Activated CD4-positive, alpha-beta T cell treated with anti-CD3 and anti-CD28 coated beads, Interleukin-2, amount 50 U/mL, for 4 hours (primary cell): ENCODE measurements at places on chromosomes 1 and 21.
A peak's percentile ranks its signal among the peaks of the same experiment; 100 is the strongest.

DNA sequence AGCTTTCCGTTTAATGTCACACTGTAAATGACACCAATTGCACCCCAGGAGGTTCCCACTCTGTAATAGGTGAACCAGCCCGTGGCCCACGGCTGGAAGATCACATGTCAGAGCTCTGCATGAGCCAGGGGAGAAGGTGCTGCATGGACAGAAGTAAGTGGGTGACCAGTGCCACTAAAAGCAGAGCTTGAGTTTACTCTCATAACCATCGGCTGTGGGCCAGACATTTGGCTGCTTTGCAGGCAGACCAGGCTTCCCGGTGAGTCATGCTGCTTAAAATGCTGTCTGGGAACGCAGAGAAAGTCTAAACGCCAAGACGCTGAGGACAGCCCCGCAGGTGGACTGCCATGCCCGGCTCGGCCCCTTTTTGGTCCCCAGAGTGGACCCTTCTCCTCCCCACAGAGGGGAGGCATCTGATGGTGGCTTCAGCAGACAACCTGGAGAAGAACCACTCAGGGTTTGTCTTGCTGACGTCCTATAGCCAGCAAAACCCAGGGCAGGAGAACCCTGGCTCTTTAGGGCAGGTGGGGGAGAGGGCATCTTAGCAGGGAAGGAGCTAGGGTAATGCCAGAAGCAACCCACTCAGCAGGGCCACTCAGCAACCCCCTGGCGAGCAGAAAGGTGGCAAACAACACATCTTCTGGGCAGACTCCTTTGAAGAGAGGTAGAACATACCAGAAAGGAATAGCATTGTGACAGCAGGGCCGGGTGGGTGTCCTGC, 7.3 kb downstream of the KIAA2013 start:
- DNase-seq = no peak

DNA sequence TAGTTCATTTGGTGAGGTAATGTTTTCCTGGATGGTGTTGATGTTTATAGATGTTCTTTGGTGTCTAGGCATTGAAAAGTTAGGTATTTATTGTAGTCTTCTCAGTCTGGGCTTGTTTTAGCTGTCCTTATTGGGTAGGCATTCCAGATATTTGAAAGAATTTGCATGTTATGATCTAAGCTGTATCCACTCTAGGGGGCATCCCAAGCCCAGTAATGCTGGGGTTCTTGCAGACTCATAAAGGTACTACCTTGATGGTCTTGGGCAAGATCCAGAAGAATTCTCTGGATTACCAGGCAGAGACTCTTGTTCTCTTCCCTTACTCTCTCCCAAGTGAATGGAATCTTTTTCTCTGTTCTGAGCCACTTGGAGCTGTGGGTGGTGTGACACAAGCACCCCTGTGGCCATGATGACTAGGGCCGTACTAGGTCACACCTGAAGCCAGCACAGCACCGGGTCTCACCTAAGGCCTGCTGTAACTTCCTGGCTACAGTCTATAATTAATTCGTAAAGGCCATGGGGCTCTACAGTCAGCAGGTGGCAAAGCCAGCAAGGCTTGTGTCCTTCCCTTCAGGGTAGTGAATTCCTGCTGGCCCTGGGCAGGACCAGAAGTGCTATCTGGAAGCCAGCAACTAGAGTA, 74.8 kb upstream of the PDE4B start:
- DNase-seq = no peak

DNA sequence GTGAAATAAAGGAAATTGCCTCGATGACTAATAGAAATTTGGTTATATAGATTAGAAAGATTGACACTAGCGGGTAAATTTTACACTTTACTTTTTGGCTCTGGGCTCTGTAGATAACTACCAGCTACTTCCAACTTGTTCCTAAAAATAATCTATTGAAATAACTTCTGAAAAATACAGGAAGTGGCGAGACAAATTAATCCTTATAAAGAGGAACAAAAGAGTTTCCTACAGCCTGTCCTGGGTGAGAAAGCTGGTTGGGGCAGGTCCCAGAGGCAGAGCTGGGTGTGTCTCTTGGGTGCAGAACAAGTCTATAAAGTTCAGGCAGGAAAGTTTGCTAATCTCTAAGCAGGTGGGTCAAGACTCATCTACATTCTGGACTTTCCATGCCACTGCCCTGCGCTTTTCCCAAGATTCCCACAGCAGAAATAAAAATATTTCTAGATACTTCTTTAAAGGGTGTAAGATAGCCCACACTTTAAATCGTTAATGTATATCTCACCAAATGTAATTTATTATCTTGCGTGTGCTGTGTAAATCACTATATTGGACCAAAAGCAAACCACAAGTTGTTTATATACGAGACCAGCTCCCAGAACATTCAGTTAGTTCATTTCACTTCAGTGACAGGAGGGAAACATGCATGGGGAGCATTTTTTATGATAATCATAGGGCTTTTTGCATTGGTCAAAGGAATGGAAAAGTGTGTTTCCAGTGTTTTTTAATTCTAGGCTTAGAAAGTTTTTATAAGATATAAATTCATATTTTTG, 70.1 kb upstream of the NRIP1 start:
- DNase-seq = no peak

DNA sequence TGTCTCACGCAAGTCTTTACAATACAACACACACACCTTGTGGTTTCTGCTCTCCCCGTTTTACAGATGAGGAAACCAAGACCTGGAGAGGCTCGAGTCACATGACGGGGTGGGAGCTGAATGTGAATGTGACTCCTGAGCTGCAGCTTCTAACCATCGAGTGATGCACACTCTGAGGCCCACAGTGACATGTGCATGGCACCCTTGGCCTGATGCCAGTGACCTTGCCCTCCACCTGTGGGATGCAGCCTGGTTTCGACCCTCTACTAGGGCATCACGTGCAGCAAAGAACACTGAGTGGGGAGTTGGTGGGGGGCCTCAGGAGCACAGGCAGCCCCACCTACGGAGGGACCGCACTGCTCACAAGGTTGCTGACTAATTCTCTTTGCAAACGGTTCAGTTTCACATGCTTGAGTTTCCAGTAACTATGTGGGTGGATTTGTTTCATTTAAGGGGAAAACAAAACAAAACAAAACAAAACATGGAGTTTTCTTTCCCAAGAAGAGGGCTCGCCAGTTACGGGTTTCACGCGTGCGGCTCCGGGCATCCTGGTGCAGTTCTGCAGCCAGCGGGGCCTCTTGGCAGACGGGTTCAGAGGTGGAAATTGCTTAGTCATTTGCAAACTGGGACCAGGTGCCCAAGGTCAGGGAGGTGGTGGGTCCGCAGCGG, 22.9 kb downstream of the SPSB1 start:
- DNase-seq = peak; percentile 10

- no peak for DNase-seq
Observed at GRCh38 chr1:88609051-88609450, 75.0 kb upstream of the PKN2 start.

DNA sequence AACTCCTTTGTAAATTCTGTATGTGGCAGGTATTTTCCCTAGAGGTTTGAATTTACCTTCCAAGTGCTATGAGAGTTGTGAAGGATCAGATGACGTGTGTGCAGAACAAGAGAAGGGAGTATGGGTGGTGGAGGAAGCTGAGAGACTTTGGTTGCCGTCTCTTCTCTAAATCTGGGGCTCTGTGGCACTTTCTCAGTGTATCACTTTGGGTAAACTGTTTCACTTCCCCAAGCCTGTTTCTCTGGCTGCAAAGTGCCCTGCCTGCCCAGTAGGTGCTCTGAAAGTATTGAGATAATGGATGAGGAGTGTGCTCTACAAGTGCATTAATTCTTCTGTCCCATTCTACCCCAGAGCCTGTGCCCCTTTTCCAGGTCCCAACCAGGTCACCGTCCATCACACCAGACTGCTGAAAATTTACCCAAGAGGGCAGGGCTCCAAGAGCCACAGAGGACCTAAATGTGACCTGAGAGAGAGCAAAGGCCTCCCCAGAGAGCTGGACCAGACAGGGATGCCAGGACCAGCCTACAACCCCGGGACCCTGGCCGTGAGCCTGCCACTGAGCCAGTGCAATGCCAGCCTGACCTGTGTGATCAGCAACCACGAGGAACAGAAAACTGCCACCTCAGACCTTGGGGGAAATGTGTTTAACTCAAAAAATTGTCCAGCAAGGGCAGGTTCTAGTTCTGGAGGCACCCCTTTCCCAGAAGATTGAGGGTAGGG, 131.6 kb upstream of the ETV3 start:
- DNase-seq = no peak

GRCh38 chr1:156897078-156897825, 3.7 kb downstream of the PEAR1 start:
- no peak for DNase-seq

DNA sequence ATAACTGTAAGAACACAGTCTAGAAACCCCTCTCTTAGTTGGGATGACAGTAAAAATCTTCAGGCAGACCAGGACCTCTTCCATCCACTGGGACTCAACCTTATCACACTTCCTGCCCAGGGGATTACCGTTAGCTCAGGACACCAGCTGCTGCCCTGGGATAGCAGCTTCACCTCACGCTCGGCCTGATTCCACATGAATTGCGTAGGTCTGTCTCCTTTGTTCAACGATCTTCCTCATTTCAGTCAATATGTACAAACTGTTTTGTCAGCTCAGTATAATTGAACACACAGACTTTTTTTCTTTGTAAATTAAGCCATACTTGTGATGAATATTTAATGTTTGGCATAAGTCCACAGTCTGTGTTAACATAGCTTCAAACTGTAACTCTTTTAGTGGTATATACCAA, 290.4 kb downstream of the GRIK1 start:
- no peak for DNase-seq

- no peak for DNase-seq
Observed at GRCh38 chr1:181206513-181206912, 118.0 kb downstream of the IER5 start.

DNA sequence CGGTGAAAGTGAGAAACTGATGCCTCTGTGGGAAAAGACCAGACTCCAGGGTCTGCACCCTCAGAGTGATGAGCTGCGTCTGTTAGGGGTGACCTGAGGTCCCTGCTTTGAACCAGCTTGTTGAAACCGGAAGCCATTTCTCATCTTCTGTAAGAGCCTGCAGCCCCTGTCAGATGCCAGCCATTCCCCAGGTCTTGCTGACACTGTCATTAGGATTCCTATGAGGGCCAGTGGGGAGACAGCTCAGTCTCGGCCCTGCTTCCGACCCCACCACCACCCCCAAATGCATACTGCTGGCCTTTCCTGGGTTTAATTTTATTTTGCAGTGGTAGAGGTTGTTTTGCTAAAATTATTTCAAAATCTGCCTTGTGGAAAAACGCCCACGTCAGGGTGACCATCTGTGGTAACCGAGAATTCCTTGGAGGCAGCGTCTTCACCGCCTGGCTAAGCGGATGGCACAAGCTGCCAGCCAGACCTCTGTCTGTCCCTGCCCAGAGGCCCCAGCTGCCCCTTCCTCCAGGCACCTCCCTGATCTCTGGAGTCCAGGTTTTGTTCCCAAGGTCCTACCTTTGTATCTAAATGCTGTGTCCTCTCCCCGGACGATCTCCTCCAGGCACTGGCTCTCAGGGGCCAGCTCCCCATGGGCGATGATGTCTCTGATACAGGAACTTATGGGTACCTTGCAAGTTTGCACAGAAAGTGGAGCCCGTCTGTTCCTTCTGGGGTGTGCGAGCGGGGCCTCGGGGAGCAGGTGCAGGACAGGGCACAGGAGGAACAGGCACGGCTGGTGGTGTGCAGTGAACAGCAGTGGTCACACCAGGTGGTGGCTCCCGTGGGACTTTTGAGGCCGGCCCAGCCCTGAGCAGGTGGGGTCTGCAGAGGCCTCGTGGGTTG, 49.9 kb downstream of the PRKCZ start:
- DNase-seq = no peak

GRCh38 chr1:36708587-36708986, 225.9 kb upstream of the CSF3R start:
- no peak for DNase-seq

- DNase-seq = no peak
Observed at GRCh38 chr1:52482326-52483004, 70.4 kb downstream of the TUT4 start.
